Transverse colon (tissue), 4 donors: ENCODE measurements at places on chromosomes 6 and 20.
A peak's percentile ranks its signal among the peaks of the same experiment; 100 is the strongest.

DNA sequence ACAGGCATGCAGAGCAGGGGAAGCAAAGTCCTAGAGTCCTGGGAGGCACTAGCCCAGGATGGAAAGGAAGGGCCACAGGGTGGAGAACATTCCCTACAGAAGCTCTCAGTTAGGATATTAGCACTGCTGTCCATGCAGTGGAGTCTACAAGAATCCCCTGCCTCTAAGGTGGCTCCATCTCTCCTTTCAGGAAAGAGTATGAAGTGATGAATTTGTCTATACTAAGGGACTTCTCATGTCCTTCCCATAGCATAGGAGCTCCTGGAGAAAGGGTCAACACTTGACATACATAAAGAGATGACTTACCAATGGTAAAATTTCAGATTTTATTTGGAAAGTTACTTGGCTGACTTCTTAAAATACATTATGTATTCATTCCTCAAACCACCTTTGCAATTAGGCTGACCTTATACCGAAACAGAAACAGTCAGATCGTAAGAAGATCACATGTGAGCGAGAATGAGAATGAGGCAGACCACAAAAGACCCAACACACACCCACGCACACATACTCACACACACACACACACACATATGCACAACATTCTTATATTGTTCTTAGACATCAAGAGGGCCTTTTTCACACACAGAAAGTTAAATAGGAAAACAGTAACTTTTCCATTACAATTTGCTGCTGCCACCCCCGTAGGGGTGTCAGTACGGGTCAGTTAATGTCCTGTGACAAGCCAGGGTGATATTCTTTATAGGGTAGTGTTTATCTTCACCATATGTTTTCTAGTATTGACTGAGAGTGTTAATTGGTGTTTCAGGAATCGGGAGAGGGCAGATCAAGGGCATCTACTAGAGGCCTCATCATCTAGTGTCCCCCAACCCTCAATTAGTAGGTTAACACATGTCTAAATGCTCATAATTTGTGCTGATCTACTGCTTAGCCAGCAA lies 159.4 kb downstream of the FAXC start:
- no peak for DNase-seq

DNA sequence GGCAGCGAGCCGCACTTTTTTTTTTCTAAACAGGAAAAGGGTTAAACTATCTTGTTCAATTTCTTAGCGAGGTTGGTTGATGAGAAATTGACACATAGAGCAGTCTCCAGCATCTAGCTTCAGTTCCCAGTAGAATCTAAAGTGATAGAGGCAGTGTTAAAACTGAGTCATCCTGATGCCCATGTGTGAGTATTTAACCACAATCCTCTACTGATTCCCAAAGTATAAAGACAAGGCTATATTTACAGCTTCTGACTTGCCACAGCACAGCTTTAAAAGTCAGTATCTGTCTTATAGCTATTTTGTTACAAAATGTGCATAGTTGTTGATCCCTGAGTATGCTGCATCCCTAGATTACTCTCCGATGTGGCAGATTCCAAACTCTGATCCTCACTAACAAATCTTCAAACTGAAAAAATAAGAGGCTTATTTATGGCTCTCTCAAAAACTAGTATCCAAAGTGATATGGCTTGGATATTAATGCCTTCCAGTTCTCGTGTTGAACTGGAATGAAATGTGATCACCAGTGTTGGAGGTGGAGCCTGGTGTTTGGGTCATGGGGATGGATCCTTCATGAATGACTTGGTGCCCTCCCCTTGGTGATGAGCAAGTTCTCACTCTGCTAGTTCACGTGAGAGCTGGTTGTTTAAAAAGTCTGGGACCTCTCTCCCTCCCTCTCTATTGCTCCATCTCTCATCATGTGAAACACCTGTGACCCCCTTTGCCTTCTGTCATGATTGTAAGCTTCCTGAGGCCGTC lies 13.1 kb upstream of the POPDC3 start:
- no peak for DNase-seq

- no peak for DNase-seq
Observed at GRCh38 chr6:133203344-133203697, 37.8 kb upstream of the EYA4 start.

DNA sequence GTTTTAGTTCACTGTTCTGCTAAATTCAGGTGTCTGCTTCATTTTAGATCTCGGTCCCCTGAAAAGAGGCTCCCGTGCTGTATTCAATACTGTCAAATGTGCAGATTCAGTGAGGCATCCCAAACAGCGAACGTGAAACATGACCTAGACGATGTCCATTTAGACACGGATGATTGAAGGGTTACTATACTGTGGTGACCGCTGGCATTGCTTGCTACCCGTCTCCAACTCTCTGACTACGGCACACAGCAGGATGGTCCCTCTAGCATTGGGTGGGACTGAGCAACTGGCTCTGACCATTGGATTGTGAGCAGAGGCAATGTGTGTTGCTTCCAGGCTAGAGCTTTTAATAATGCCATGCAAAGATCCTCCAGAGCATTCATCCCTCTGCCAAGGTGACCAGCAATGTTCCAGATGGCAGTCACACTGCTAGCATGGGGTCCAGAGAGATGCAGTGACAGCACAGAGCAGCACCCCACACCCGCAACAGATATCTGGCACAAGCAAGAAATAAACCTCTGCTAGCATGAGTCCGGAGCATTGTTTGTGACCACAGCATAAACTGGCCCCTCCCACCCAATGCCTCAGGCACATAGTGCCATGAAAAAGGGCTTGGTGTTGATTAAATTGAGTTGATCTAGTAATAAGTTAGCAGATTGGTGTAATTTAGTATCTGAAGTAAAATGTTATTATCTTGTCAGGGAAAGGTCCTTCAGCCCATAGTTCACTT lies 9.0 kb downstream of the METTL24 start:
- DNase-seq, result no peak

DNA sequence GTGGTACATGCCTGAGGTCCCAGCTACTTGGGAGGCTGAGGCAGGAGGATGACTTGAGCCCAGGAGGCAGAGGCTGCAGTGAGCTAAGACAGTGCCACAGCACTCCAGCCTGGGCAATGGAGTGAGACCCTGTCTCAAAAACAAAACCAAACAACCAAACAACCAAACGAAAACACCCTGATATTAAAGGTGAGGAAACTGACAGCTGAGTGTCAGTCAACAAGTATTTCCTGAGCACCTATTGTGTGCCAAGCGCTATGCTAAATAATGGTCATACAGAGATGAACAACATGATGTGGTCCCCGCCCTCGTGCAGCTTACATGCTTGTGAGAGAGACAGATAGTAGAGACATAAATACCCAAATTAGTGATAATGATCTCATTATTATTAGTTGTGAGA lies 1.9 kb upstream of the TULP1 start:
- DNase-seq, result no peak

DNA sequence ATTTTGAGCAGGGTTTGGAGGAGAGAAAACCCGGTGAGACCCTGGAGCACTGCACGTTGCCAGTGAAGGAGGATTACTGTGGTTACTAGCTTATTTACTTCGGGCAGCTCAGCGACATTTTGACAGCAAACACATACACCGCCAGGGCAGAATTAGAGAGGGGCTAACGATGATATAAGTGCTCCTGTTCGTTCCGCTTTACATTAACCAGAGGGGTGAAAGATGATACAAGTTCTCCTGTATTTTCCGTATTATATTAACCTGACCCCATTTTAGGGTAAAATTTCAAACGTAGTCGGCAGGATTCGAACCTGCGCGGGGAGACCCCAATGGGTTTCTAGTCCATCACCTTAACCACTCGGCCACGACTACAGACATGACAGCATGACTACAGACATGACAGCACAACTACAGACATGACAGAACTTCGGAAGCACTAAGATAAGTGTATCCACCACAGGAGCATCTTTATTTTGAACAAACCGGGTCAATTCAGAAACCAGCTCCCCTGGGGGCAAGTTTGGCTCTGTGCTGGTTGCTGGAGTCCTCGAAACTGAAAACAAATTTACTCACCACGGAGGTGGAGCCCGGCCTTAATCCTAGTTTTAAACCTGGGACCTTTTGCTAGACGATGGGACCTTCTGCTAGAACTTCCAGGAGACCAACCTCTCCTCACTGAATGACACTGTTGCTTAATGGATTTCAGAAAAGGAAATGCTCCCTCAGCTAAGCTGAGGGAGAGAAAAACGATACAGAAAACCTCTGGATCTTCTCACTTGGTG lies 80.4 kb upstream of the ZNF184 start:
- DNase-seq, result no peak

DNA sequence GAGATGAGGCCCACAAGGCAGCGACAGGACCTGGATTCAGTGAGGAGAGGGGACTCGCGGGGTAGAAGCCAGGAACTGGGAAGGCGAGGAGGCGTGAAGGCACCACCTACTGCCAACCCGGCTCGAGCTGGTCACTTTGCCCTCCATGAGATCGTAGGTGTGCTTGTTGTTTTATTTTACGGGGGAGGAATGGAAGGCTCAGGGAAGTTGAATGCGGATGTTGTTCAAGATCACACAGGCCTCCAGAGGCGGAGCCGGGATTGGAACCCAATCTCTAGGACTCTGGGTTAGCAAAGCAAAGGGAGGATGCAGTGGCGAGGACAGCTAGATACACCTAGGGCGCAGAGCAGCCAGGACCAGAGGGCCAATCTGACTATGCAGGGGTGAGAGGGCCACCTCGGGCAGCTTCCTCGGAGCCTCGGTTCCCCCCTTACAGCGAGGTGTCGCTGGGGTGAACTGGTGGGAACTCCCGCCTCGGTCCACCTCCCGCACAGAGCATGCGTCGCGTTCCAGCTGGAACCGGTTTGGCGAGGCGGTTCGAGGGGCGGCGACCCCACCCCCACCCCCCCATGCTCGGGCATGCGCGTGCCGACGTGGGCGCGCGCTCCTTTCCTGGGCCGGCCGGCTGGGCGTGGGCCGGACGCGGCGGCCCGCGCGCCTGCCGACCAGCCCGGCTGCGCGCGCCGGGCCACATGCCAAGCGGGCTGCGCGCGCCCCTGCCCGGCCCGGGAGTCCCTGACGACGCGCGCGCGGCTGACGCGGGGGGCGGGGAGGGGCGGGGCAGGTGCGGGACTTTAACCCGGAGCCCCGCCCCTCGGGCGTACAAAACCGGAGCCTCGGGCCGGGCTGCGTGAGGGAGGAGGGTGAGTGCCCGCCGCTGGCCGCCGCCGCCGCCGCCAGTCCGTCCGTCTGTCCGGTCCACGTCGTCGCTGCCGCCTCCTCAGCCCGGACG lies 80.4 kb upstream of the MYL9 start:
- DNase-seq, result peak; percentile 96

DNA sequence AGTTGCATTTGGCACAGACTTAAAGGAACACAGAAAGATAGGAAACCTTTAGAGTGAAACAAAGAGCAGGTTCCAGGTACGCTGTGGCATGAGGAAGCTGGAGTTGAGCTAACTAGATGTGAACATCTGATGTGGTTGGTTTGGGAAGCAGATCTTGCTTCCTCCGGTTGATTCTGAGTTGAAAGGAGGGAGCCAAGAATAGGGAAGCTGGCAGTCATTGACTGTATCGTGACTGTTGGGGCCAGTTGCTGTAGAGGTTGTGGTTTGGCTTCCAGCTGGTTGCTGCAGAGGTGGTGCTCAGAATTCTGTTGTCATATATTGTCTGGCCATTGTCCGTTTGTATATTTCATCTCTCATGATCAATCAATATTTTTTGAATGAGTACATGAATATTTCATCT lies 325.9 kb downstream of the PLCB1 start:
- no peak for DNase-seq

GRCh38 chr6:75572072-75572471 lies 29.6 kb upstream of the SENP6 start:
- no peak for DNase-seq

- no peak for DNase-seq
Observed at GRCh38 chr6:45791211-45792168, 224.2 kb downstream of the CLIC5 start.

- DNase-seq, result no peak
Observed at GRCh38 chr6:159099276-159099675, 54.5 kb upstream of the TAGAP start.

GRCh38 chr6:286681-287488 lies 5.4 kb upstream of the DUSP22 start:
- DNase-seq, result no peak
